NCI-H1105 (cell line): ENCODE measurements at places on chromosomes 3 and 15.

DNA sequence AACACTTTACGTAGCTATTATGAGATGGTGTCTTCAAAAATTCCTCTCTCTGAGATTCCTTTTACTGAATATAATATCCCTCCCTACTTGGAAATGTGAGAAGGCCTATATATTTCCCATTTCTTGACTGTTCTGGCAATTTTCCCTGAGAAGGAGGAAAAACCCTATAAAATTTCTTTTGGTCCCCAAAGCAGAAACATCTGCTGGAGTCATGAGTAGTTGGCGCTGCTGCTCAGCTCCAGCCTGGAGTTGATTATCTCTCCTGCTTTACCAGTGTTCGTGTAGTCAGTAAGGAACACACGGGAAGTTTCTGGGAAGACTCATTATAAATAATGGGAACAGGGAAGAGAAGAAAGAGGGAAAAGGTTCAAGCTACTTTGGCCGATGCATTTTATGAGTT is 680.1 kb downstream of the EPHA3 start:
- no peak for DNase-seq

DNA sequence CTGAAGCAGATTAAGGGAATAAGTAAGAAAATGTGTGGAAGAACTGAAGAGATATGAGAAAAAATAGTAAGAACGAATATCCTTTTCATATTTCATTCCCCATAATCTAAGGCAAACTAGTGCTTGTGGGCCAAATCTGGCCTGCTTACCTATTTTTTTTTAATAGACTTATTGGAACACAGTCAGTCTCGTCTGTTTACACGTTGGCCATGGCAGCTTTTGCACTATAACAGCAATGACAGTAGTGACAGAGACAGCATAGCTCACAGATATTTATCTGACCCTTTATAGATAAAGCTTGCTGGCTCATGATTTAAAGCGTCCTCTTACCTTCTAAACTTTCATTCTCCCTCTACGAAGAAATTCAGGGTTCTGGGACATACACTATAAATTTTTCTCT is 50.0 kb upstream of the CDAN1 start:
- DNase-seq = no peak

DNA sequence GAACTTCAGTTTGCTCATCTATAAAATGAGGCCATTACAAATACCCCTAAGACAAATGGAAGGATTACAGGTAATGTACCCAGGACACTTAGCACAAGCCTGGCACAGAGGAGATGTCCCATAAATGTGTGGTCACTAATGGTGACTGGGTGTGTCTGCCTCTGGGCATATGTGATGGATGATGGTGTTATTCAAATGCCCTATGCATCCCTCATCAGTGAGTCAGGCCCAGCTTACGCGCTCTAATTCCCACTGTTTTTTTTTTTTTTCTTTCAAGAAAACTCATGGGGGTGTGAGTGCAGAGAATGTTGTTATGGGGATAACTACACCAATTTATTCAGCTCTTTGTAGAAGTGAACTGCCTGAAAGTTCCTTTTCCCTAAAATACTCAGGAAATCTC is 23.6 kb upstream of the KIF23 start:
- no peak for DNase-seq

- no peak for DNase-seq
Measured at GRCh38 chr3:23580096-23580713, 225.6 kb upstream of the UBE2E1 start.

- peak; percentile 50 for DNase-seq
Measured at GRCh38 chr3:158845765-158846350, 44.0 kb downstream of the MFSD1 start.

DNA sequence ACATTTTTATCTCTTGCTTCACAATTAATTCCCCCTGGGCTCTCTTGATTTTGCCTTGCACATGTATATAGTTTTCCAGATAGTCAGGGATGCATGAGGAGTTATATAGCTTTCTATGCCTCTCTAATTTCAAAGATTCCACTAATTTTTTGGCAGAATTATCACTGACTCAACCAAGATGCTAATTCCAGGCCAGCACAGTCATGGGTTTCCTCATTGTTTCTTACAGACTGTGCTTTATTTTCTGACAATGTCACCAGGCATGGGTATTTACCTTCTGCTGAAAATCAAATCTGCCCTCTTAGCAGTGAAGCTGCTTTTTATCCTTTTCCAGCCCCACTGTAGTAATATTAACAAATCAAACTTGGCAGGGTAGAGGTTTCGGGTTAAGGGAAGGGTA is 1520.6 kb upstream of the CADM2 start:
- no peak for DNase-seq

DNA sequence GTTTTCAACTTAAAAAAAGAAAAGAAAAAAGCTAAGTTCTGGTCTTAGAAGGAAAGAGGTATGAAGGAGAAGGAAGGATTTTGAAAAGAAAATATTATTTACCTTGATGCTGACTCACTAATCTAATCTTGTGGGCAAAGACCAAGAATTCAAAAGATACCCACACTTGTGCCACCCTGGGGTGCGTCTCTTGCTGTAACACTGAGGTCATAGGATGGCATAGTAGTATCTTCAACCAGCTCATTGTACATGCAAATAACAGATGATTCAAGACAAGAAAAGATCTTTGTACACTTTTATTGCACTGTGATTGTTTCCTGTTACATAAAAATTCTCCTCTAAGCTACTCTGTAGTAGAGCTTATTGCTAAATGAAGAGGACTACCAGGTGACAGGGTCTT is 17.3 kb downstream of the PLS1 start:
- no peak for DNase-seq

- no peak for DNase-seq
Measured at GRCh38 chr3:45889337-45889736, 3.0 kb downstream of the CCR9 start.

DNA sequence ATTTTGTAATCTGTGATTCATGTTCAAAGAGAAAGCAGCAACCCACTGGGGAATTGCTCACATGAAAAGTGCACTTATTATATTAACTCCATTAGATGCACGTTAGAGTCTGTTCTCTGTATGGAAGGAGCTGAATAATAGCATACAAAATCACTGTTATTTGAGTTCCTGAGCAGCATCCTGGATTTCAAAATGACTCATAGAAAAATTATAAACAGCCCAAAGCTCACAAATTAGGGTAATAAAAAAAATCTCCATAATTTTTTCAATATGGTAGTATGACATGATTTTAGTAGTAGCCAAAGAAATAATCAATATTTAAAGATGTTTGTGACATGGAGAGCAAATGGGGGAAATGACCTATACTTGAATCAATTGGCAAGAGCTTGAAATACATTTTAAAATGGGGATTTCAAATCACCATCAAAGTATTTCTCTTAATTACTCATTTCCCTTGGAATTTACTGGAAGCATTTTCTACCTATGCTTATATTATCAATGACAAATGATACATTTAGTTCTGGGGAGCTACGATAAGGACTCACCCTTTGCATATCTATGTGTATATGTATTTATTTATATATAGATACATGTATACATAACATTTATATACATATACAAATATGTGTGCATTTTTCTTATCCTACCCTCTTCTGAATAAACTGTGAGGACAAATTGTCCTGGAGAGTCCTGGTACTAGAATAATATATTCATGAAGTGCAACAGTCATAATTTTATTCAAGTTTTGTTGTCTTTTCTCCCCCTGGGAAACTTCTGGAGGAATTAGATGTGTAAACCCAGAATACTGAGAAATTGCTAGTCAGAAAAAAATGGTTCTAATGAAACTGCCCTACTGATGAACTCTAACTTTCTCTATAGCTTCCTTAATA is 116.3 kb downstream of the RPL22L1 start:
- no peak for DNase-seq

- DNase-seq = no peak
Measured at GRCh38 chr15:98753726-98754656, 105.7 kb downstream of the IGF1R start.

DNA sequence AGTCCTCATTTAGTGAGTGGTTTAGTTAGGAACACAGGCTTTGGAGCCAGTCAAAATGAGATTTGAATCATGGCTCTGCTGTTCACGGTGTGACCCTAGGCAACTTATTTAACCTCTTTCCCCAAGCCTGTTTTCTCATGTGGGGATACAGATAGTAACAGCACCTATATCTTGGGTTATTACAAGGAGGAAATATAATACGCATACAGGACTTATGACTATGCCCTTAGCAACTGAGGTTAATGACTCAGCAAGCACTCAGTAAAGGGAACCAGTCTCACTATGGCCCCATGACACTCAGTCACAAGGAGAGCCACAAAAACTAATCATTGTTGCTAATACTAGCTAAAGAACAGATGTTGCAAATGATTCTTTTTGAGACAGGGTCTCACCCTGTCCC is 45.9 kb downstream of the SUMF1 start:
- DNase-seq = no peak

DNA sequence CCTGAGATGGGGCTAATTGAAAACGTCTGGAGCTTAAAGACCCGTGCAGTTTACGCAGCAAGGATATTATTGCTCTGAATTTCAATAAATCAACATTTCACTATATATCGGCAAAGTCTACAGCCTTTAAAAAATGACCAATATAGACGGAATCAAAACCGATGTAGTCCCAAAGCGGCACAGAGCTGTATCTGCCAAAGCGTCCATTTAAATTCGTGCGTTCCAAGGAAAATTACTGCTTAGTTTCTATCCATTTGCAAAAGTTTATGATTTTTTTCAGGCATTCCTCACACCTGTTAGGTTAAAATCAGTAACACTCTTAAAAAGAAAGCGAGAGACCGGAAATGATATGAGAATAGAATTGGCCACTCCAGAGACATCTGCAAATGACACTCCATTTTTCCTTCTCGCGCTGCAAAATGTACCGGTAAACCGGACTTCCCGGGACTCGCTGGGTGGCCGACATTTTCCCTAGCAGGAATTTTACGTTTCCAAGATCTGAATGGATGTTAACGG is 777 bp upstream of the EIF4A2 start:
- peak; percentile 61 for DNase-seq

DNA sequence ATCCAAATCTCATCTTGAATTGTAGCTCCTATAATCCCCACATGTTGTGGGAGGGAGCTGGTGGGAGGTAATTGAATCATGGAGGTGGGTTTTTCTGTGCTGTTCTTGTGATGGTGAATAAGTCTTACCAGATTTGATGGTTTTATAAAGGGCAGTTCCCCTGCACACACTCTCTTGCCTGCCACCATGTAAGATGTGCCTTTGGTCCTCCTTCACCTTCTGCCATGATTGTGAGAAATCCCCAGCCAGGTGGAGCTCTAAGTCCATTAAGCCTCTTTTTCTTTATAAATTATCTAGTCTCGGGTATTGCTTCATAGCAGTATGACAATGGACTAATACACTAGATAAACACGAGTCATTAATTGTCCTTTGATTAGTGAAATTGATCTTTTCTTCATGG is 214.5 kb upstream of the CFAP20DC start:
- DNase-seq = no peak

- peak; percentile 72 for DNase-seq
Measured at GRCh38 chr3:129606636-129607390, at the start of gene PLXND1. Gene PLXND1, minus strand, starts transcription at chr3:129606676. Its CDS starts 37 bp downstream, at chr3:129606639.

- DNase-seq = no peak
Measured at GRCh38 chr3:138062037-138062436, 52.1 kb downstream of the CLDN18 start.

GRCh38 chr15:74648051-74648842 is 32.6 kb downstream of the CLK3 start:
- no peak for DNase-seq

DNA sequence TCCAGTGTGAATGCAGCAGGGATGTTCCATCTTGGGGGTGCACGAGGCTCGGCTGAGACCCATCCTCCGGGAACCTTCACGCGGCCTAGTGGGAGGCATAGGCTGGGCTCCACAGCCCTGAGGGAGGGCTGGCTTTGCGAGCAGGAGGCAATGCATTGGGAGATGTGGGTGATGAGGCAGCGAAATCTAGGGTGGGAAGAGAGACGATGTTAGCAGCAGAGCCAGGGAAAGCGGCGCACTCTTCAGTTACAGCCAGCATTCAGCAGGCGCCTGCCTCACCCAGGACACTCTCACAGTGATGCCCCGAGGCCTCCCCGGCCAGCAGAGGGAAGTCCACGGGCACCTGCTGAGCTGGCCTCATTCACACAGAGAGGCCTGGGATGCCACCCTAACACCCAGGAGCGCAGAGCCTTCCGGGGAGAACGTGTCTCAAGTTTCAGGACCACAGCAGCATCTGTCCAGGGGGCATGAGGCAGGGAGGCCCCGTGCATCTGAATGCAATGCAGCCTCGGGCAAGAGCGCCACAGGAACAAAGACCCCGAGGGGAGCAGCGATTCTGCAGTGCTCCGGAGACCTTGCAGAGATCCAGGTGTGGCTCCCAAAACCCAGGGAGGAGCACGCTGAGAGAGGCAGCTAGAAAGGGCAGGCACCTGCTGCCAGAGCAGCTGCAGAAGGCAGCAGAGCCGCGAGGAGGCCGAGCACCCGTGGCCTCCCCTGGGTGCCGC is 102.4 kb downstream of the NUP210 start:
- no peak for DNase-seq

DNA sequence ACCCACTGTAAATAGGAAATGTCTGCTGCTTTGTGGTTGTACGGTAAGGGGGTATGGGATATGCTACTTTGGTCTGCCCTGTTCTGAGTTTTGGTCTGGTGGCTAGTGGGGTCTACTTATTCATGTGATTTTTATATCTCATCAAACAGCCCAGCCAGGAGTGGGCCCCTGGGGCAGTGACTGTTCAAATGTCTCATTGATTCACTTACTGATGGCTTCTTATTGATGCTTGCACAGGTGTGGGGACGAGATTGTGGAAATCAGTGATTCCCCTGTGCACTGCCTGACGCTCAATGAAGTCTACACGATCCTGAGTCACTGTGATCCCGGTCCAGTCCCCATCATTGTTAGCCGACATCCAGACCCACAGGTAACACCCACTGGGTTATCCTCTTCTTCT is 38.5 kb downstream of the STARD5 start:
- no peak for DNase-seq
